ENCODE measurements at places on chromosomes 13 and 19.

DNA sequence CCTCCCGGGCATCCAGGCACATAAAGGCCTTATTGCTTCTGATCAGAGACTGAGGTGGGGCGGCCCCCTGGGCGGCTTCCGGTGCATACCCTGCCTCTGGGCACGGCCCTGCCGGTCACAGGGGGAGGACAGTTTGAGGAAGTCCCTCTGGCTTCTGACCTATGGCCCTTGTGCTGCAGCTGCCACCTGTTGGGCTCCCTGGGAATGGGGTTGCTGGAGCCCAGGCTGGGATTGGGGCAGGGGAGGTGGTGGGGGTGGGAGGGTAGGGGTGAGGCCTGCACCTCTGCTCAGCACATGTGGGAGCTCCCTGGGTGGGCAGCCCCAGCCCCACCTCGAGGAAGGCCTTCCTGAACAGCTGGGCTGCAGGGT lies 10.7 kb downstream of the ANO8 start:
- DNase-seq: no peak

DNA sequence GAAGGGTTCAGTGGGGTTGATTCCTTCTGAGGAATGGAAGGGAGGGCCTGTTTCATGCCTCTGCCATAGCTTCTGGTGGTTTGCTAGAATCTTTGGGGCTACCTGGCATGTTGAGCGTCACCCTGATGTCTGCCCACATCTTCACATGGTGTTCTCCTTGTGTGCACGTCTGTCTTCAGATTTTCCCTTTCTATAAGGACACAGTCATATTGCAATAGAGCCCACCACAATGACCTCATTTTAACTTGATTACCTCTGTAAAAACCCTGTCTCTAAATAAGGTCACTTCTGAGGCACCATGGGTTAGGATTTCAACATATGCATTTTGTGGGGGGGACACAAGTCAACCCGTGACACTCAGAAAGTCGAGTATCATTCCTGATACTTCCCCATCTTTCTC lies 257.9 kb downstream of the COG6 start:
- no peak for DNase-seq

DNA sequence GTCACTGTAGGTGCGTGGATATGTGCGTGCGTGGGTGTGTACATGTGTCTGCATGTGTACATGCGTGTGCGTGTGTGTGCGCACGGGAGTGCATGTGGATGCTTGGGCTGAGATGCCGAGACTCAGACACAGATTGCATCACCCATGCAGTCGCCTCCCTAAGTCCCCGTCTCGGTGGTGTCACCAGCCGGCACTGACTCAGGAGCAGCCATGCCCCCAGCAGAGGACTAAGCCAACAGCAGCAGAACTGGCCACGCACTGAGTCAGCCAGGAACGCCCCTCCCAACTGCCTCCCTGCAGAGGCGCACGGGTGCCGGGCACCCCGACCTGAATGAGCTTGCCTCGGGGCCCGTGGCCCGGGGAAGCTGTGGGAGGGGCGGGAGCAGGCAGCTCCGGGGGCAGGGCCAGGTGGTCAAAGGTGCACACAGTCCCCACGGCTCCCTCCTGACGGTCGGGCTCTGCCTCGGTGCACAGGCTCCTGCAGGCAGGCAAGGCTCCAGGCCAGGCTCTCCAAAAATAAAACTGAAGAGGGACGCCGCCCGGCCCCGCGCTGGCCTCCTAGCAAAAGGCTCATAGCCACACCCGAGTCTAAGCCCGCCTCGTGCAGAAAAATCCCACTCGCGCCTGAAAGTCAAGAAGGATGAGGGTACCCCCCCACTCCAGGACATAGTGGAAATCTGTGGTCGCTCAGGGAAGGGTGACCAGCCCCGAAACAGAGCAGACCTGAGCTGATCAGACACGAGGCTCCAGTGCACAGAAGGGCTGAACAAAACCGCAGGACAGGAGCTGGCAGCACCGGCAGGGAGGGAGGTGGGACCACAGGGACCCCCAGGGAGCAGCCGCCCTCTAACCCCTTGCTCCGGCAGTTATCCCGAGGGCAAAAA lies 49.2 kb downstream of the GADD45B start:
- no peak for DNase-seq

GRCh38 chr13:106291006-106291405 lies 244.5 kb downstream of the EFNB2 start:
- peak; percentile 8 for DNase-seq

- DNase-seq: no peak
These were observed 1.7 kb upstream of the ETV2 start for GRCh38 chr19:35639863-35640262.

- DNase-seq: no peak
These were observed 22.9 kb downstream of the NAXD start for GRCh38 chr13:110638257-110638656.

DNA sequence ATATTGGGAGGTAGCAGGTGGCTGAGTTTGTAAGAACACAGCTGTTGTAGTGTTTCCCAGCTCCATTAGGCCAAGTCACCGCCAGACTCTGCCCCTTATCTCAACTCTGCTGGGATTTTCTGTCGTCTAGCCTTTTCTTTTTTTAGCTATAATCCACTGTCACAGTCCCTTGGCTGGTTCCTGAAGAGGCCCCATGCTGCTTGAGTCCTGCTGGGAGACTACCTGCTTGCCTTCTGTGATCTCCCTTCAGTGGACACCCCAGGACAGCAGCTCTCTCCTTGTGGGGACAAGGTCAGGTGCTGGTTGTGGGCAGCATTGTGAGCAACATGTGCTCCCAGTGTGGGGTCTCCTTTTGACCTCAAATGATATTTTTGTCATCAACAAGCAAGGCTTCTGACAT lies 195.0 kb upstream of the ATXN8OS start:
- DNase-seq: no peak

- no peak for DNase-seq
These were observed 363.1 kb downstream of the FGF14 start for GRCh38 chr13:102038787-102039186.

GRCh38 chr13:87129602-87130300 lies 541.4 kb upstream of the SLITRK5 start:
- no peak for DNase-seq

DNA sequence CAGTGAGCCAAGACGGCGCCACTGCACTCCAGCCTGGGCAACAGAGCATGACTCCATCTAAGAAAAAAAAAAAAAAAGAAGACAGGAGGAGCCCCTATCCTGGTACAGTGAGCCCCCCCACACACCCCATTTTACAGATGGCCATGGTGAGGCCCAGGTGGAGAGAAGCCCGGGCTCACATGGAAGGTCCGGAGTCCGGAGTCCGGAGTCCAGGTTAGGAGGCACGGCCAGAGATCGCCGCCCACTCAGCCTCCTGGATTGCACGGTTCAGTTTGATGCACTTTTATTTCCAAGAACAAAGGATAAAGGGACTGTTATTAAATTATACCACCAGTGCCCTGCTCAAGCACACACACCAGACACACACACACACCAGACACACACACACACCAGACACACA lies 11.3 kb upstream of the BTBD2 start:
- no peak for DNase-seq

DNA sequence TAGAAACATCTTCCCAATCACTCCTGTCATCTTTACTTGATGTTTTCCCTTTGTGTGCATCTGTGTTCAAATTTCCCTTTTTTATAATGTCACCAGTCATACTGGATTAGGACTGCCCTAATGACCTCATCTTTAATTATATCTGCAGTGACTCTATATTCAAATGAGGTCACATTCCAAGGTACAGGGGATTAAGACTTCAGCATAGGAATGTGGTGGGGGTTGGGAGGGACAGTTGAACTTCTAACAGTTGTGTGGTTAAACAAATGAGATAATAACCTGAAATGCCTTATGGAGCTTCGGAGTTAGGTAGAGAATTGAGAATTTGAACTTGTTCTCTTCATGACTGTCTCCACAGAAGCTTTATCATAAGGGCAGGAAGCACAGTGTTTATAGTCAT lies 23.0 kb downstream of the PAN3 start:
- DNase-seq: no peak

DNA sequence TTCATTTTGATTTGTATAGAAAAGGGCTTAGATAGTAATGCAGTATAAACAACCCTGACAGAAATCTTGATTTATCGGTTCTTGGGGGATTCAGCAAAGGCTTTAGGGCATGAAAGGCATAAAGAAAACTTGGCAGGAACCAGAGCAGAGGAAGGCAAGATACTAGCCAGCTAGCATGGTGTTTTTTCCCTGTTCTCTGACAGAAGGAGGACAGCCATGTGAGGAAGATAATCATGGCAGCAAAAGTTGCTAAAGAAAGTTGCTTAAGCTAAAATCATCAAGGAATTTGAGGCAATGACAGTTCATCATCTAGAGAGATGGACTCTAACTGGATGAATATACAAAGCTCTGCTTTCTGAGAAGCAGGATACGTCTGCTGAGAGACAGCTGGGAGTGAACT lies 294.1 kb downstream of the KCNRG start:
- DNase-seq: no peak

GRCh38 chr19:9523885-9524474 lies 14.5 kb downstream of the ZNF426 start:
- DNase-seq: no peak

DNA sequence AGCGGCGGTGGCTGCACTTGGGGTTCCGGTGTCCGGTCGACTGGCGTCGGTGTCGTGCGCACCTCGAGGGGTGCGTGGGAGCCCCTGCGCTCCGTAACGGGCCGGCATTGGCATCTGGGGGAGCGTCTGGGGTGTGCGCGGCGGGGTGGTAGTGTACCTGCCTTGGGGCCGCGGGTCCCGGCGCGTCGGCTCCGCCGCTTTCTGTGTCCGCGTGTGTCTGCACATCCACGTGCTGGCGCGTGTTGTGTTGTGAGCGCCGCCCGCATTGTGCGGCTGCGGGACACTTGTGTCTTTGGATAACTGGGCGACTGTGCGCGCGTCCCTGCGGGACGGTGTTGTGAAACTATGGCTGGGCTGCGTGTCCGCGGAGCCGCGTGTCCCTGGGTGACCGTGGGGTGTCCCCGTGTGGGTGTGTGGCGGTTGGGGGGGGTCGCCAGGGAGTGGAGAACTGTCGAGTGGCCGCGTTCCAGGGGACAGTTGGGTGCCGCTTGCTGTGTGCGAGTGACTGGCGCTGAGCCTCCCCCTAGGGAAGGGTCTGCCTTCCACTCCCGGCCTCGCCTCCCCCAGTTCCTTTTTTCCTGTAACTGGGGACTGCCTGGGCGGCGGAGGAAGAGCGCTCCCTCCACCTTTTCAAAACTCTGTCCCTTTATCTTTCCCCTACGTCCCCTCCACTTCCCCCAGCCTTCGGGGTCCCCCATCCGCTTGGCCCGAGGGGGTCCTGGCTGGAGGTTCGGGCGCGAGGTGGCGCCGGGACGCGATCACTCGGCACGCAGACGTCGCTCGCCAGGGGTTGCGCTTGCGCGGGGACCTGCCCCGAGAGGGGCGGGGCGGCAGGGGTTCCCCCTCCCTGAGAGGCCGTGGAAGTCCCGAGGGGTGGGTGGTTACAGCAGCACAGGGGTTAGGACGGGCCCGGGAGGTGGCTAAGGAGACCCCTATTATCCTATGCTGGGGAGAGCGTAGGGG lies 5.7 kb upstream of the NFIC start:
- DNase-seq: no peak

GRCh38 chr13:111612886-111613285 lies 292.4 kb downstream of the TEX29 start:
- DNase-seq: no peak

DNA sequence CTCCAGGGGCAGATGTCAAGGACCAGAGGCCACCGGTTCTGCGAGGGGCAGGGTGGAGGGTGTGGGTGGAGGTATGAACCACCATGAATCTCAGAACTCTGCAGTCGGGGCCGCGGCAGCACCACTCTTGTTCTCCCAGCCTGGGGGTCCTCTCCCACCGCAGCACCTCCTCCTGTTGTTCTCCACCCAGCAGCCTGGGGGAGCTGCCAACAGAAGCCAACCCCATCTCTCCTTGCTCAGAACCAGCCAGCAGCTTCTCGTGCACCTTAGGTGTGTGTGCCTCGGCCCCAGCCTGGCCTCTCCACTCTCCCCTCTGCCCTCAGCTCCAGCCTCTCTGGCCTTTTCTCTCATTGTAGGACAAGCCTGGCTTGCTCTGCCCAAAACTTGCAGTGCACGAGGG lies 31.9 kb upstream of the CCNE1 start:
- DNase-seq: no peak

- no peak for DNase-seq
These were observed 1241.9 kb downstream of the UQCRFS1 start for GRCh38 chr19:27971071-27971470.

Data from HTR-8/SVneo (cell line).